Activated CD4-positive, alpha-beta T cell treated with anti-CD3 and anti-CD28 coated beads, Interleukin-2, amount 50 U/mL, for 4 hours (primary cell): ENCODE measurements at places on chromosomes 13 and 19.

DNA sequence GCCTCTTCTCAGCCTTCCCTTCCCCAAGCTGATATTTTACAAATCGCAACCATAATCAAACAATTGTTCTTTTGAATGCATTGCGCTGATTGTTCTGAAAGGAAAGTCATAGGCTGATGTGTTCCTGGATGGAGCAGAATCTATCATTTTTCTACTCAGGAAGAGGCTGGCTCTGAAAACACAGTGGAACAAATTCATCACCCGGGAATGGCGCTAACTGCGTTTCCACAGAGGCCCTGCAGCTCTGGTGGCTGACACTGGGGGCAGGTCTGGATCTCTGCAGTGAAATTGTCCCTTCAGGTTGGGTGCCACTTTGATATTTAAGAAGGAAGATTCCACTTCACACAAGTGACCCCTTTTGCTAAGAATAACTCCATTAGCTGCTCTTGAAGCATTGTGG is 1060.8 kb downstream of the UQCRFS1 start:
- DNase-seq = no peak

DNA sequence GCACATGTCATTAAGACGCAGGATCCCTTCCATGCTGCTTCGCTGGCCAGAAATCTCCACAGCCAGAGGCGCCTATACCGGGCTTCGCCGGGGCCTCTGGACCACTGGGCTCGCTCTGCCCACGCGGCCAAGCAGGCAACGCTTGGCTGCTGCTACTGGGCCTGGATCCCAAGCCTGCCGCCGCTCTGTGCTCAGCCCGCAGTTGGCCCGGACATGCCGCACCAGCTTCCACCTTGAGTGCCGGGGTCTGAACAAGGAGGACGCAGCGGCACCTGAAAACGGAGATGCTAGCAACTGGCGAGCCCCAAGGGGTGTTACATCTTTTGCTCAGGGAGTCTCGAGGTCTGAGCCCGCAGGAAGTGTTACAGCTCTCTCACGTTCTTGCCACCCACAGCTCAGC is 409.9 kb upstream of the SGCG start:
- no peak for DNase-seq

GRCh38 chr13:59587971-59588716 is 575.6 kb downstream of the DIAPH3 start:
- no peak for DNase-seq

GRCh38 chr13:42747399-42747873 is 33.9 kb upstream of the FAM216B start:
- no peak for DNase-seq
